ENCODE measurements at places on chromosomes 11 and 22.

DNA sequence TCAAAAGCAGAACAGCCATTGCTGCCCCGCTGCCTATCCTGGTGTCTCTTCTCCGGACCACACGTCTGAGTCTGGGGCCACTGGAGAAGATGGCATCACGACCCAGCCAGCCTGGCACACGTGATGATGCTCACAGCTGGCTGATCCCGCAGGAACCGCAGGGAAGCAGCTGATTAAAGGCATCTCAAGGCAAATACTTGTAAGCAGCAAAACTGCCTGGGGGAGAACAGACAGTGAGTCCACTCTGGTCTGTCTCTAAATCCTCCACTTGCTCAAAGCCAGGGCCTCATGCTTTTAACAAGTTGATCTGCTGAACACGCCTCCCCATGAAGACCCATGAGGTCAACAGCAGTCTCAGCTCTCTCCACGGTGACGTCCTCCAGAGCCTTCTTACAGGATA lies 108.6 kb downstream of the BRD1 start:
- no peak for DNase-seq

- DNase-seq, result no peak
Measured at GRCh38 chr11:82907371-82907770, 5.8 kb downstream of the DDIAS start.

DNA sequence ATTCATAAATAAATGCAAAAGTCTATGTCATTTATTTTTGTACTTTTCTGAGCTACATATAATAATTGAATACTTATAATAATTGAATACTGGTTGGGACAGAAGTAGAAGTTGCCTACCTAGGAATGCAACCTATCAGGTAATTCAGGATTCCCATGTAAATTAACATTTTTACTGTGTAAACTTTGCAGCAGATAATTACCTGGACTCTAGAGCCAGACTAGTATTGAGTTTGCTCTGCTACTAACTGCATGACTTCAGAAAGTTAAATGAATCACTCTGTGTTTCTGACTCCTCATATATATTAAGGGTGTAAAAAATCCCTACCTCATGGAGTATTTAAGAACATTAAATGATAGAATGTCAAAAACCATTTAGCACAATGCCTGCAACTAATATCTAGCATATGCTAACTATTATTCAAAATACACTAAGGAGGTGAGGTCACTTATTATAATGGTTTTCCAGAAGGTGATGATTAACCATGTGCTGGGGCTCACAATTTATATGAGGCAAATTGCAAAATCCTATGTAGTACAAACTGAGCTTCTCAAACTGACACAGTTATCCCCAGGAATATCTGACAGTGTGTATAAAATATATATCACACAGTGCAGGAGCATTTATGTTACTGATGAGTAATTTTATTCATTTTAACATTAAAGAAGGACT lies 138.1 kb upstream of the ANO3 start:
- DNase-seq, result no peak

- DNase-seq, result no peak
Measured at GRCh38 chr11:19442554-19442910, 201.8 kb upstream of the E2F8 start.

DNA sequence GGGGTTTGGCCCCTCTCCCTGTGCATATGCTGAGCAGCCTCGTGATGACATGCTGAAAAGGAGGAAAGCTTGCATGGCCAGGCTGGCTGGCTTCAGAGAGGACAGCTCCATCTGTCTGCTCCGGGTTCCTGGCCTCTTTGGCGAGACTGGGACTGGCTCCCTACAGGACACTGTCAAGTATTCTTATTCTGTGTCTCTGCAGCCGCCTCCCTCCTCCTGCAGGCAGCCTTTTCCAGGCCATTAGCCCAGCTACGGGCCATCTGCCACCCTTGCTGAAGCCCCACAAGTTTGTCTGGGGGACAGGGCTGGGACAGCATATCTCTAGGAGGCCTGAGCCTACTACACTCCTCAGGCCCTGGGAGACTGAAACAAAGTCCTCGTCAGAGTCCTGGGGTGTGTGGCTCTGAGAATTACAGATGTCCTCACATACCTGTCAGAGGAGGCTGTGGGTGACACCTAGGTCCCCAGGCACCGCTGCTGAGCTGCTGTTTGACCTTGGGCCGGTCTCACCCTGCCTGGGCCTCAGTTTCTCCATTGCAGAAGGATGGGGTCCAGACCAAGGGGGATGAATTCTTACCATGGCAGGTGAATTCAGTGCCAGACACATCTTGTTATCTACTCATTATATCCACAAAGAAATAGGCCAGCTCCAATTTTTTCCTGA lies 11.0 kb downstream of the MRGPRG start:
- DNase-seq, result no peak

DNA sequence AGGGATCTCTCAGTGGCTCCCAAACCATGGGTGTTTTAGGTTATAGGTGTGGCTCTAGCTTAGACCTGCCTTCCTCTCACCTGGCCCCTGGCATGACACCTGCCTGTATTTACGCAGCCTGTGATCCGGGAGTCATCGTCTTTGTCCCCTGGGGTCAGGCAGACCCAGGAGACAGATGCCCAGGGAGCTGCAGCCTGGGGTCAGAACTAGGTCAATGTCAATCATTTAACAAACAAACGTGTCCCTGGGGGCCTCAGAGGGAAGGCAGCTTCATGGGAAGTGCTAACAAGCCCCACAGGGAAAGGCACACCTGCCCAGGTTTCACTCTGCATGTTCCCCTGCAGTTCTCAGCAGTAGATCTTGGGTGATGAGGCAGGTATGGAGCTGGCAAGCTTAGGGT lies 12.0 kb downstream of the BACE1-AS start:
- no peak for DNase-seq

DNA sequence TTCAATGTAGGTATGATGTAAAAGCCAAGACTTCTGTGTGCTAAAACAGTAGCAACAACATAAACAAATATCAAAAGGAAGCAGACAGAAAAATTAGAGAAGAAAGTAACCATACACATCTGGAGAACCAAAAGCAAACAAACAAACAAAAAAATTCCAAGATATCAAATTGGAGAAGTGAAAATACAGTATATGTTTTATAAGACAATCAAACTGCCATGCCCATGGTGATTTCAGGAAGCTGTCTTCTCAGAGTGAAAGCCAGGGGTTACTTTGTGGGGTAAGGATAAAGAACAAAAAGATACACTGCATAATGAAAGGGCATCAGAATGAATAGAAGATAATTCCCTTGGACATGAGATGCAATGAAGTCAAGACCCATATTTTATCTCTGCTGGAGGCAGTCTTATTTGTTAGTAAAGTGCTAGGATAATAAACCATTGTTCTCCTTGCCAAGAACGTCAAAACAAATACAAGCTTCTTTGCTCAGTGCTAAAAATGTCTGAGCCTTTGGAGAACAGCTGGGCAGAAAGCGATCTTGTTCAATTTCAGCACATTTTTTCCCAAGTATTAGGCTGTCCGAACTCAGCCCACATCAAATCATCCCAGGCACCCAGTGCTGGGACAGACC lies 38.1 kb upstream of the LDLRAD3 start:
- DNase-seq, result no peak

DNA sequence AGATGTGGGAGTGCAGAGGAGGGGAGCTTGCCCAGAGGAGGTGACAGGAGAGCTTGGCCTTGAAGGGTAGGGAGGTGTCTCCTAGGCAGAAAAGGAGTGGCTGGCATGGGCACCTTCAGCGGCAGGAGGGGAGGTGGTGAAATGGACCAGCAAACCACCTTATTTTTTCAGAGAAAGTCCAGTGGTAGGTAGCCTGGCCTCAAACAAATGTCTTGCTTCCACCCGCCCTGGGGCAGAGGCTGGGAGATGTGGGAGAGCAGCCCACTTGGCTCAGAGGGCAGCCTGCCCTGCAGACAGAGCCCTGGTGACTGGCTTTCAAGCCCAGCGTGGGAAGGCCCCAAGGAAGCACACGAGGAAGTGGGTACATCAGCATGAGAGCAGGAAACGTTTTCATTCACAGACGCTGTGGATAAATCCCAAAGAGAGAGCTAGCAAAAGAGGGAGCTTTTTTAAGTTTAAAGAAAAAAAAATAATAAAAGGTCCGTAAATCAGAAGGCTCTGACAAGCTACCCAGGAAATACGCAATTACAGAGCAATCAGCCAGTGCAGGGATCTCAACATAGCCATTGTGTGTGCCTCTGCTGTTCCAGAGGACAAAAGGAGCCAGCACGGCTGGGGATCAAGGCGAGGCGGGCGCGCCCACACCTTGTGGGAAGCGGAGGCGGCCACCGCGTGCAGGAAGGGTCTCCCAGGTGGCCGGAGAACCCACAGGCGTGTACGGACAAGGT lies 238.7 kb upstream of the PLET1 start:
- no peak for DNase-seq

- DNase-seq, result no peak
Measured at GRCh38 chr22:24066865-24067264, 55.8 kb downstream of the CABIN1 start.

GRCh38 chr22:49971232-49972162 lies 10.9 kb downstream of the PIM3 start:
- peak; percentile 50 for DNase-seq

GRCh38 chr22:24521791-24522245 lies 26.7 kb downstream of the UPB1 start:
- DNase-seq, result no peak

DNA sequence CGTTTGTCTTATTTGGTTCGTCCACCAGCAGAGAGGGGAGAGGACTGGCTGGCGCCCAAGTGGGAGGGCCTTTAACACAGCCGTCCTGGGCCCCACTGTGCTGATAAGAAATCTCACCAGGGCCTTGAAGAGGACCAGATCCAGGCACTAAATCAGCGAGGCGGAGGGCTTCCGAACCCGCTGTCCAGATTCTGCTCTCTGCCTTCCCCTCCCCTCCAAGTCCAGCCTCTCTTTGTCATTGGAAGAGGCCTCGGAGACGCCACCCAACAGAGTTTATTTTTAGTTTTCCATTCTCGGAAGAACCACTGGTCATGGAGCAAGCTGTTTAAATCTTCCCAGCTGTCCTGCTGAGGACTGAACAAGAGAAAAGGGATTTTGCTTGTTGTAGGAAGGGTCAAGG lies 9.3 kb upstream of the FXYD6 start:
- no peak for DNase-seq

DNA sequence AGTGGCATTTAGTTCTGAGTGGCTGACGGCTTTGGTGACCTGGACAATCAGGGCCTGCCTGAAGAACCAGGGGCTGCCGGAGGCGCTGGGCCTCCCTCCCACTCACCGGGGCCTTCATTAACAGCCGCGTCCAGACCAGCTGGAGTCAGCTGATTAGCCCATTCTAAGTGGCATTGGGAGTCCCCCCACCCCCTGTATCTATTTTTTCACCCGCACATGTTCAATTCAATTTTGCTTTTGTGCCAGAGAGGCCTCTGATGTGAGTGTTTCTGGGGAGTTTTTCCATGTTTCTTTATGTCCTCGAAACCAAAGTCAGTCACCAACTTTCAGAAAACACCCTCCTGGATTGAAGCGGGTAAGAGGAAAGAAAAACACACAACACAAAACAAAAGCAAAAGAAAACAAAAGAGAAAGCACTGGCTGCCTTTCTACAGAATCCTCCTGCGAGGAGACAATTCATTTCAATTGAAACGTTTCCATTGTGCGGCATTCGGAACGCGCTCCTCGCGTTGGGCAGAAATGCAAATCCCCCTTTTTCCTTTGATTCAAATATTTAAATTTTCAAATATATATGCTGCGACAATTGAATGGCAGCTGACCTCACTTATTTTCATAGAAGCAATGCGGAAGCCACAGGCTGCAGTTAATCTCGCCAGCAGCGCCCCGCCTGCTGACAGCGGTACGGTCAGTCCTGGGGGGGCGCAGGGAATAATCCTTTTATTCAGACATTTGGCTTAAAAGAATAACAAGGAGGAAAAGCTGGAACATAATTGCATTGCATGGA lies 17.7 kb downstream of the CDKN1C start:
- DNase-seq, result no peak

- no peak for DNase-seq
Measured at GRCh38 chr22:44049486-44050231, 25.6 kb downstream of the PARVB start.

DNA sequence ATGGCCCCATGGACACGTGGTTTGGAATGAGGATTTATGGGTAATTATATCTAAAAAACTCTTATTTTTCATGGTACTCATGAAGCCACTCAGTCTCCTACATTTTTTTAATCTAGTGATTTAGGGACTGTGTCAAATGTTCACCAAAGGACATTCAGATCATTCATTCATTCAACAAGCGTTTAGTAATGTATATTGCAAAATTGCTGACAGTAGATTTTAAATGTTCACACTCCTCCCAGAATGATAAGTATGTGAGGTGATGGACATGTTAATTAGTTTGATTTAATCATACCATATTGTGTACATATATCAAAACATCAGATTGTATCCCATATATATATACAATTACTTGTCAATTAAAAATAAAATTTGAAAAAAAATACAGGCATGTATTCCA lies 40.8 kb upstream of the E2F8 start:
- no peak for DNase-seq

GRCh38 chr11:27611947-27612455 lies 88.3 kb downstream of the BDNF start:
- no peak for DNase-seq

- no peak for DNase-seq
Measured at GRCh38 chr11:17314232-17314547, 37.4 kb upstream of the NCR3LG1 start.

- DNase-seq, result no peak
Measured at GRCh38 chr11:1483445-1483961, 3.1 kb downstream of the MOB2 start.

GRCh38 chr11:86482692-86483091 lies 108.0 kb downstream of the CCDC81 start:
- no peak for DNase-seq

DNA sequence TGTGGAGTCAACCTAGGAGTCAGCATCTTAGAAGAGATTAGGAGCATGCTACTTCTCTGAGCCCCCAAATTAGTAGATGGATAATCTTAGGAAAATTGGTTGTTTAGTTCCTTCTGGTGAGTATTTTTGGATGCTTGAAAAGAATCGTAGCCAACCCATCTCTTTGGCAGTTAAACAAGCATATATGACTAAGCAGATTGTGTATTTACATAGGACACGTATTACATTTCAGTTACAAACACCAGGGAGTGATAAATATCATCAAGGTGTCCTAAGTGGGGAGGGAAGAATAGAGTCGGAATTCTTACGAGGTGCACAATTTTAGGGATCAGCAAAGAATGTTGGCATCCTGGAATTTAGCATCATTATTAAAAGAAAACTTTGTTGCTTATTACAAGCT lies 13.5 kb downstream of the PLET1 start:
- DNase-seq, result no peak

DNA sequence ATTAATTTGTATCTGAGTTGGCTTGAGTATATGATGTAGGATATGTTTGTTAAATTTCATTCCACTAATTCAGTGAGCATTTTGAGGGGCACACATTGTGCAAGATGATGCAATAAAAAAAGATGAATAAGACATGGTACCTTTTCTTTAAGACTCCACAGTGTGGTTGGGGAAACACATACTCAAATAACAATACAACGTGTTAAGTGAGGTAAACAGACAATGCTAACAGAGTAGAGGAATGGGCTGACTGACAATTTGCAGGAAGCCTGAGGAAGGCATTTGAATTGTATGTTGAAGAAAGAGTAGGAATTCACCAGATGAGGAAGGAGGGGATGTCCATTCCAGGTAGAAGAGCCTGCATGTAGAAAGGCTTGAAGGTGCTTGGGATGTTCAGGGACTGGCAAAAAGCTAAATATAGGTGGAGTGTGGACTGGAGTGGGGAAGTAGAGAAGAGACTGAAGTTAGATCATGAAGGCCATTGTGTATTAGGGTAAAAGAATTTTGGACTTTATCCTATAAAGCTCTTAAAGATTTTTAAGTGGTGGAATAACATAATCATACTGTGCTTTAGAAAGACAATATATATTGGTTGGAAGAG lies 6.8 kb downstream of the RNF169 start:
- no peak for DNase-seq

GRCh38 chr11:2301631-2302305 lies at the start of the genes C11orf21 and TSPAN32:
Gene C11orf21, minus strand, starts transcription at chr11:2301918. Its CDS starts 110 bp downstream, at chr11:2301808.
Gene TSPAN32, plus strand, starts transcription at chr11:2302013. Its CDS starts 137 bp downstream, at chr11:2302150.
- no peak for DNase-seq
